ENCODE measurements at places on chromosomes 1 and 21.
A peak's percentile ranks its signal among the peaks of the same experiment; 100 is the strongest.

DNA sequence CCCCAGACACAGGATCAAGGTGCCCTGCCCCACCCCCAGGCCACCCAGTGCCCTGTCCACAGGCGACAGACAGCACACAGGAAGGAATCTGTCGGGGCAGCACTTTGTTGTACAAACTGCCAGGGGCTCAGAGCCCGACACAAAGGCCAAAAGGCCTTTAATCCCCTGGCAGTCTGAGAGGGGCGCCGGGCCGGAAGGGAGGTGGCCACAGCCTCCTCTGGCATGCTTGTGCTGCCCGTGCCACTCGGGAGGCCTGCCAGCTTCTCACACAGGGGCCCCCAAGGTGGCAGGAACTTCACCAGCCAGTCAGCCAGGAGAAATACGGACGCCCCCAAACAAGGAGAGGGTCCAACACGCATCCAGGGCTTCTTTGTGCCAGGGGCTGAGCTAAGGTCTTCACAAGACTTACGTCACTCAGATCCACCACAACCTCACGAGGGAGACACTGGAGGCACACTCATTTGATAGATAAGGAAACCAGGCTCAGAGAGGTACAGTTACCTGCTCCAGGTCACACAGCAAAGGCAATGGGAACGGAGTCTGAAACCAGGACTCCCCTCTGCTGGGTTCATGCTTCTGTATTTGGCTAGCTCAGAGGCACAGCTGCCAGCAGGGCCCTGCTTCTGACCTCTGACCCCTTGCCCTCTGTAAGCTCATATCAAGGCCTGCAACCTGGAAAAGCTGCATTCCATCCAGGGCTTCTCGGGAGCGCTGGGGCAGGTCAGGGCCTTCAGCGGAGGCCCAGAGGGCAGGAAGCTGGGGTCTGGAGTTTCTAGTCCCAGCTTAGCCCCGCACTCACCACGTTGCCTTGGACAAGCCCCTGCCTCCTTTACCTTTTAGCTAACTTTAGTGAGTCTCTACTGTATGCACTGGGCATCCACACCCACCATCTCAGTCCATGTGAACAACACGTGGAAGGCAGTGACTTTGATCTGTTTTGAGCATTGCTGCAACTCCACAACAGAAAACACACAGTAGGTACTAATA is 34.8 kb downstream of the HSPG2 start:
- H3K4me1 ChIP-seq: peaks cover 57% of the 10 kb centered on the region
- peak overlapping the region; percentile 71 for H3K27ac ChIP-seq
- no peaks in the 10 kb centered on the region for H3K36me3 ChIP-seq
- no peak for DNase-seq
- no peak overlapping the region for H3K4me3 ChIP-seq
- H3K27me3 ChIP-seq: no peaks in the 10 kb centered on the region

DNA sequence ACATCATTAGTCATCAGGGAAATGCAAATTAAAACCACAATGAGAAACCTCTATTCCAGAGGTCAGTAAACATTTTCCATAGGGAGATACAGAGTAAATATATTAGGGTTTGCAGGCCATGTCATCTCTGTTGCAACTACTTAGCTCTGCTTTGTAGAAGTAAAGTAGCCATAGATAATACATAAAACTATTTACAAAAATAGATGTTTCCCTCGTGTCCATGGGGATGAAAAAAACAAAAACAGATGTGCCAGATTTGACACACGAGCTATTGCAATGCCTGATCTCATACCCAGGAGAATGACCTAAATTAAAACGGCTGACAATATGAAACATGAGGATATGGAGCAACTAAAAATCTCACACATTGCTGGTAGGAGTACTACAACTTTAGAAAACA is 17.3 kb downstream of the LTN1 start:
- H3K27ac ChIP-seq: no peak overlapping the region
- no peaks in the 10 kb centered on the region for H3K4me1 ChIP-seq
- H3K27me3 ChIP-seq: no peaks in the 10 kb centered on the region
- no peaks in the 10 kb centered on the region for H3K36me3 ChIP-seq
- H3K4me3 ChIP-seq: no peak overlapping the region
- DNase-seq: no peak

GRCh38 chr21:28627261-28627660 is 365.4 kb downstream of the LTN1 start:
- no peak overlapping the region for H3K27ac ChIP-seq
- H3K4me3 ChIP-seq: no peak overlapping the region
- H3K27me3 ChIP-seq: no peaks in the 10 kb centered on the region
- H3K36me3 ChIP-seq: no peaks in the 10 kb centered on the region

DNA sequence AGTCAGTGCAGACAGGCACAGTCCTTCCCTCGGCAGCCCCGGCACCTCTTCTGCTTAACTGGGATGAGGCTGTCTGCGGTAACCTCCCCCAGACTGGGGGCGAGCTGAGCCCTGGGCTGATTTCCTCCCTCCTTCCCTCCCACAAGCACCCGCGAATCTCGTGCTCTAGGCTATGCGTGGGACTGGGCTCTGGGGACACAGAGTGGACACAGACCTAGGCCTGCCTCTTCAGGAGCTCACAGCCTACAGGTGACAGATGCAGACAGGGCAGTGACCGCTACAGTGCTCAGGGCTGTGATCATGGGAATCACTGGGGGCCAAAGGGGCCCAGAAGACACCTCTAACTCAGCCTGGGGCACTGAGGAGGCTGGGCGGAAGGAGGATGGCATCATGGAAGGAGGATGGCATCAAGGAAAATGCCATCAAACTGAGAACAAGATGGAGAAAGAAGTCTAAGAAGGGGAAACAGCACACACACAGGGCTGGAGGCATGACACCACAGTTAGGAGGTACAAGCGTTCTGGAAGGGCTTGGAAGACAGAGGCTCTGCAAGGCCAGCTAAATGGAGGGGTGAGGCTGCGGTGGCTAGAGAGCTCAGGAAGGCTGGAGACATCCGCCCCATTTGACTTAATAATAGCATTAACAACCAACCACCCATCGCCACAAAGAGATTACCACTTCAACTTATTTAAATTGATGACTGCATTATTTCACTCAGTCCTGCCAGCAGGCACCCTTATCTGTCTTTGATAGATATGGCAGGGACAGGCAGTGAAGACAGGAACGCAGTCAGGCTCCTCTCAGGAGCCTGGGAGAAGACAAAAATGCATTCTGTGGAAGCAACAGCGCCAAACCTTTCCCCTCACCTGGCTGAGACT is 4.2 kb downstream of the TTC39A start:
- no peaks in the 10 kb centered on the region for H3K27me3 ChIP-seq
- H3K4me3 ChIP-seq: no peak overlapping the region
- peak overlapping the region; percentile 3 for H3K27ac ChIP-seq
- H3K36me3 ChIP-seq: no peaks in the 10 kb centered on the region

DNA sequence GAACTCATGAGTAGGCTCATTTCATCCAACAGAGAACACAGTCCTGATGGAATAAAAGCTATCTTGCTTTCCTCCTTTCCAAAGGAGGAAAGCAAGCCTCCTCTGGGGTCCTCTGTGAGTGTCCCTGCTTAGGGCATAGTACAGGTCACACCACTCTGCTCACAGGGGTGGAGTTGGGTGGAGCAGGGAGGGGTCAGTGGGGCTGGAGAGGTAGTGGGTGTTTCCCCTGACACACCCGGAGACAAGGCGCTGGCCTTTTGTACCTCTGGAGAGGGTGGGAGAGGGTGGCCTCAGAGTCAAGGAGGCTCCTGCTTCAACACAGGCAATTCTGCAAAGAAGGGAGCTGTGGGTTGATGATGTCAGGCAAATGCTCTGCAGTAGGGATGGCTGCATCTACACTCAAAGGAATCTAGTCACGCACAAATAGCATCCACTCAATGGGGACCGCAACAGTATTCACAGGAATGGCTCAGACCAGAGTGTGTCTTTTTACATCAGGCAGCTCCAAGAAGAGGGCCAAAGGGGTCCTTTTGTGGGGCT is 58.6 kb upstream of the PLXNA2 start:
- no peaks in the 10 kb centered on the region for H3K36me3 ChIP-seq
- H3K27me3 ChIP-seq: no peaks in the 10 kb centered on the region
- no peak for DNase-seq

GRCh38 chr1:153942766-153943549 is 3.6 kb downstream of the DENND4B start:
- no peaks in the 10 kb centered on the region for H3K36me3 ChIP-seq
- H3K27ac ChIP-seq: no peak overlapping the region
- peaks cover 17% of the 10 kb centered on the region for H3K4me1 ChIP-seq
- no peak overlapping the region for H3K4me3 ChIP-seq
- no peak for DNase-seq

DNA sequence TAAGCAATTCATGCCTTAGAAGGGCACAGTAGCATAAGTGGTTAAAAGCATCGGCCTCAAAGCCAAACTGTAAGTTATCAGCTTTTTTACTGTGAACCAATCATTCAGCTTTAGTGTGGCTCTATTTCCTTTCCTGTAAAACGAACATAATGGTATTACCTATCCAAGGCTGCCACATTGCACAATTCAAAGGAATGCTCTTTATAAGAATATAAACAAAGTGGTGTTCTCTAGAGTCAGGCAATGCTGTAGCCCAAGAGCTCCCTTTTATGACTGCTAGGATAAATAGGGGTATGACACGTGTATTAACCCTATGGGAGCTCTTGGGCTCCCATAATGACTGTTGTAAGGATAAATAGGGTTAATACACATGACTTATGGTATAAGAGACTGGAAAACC is 25.4 kb downstream of the INTS7 start:
- no peaks in the 10 kb centered on the region for H3K4me1 ChIP-seq
- no peaks in the 10 kb centered on the region for H3K27me3 ChIP-seq
- no peak overlapping the region for H3K27ac ChIP-seq

- H3K27ac ChIP-seq: no peak overlapping the region
- no peaks in the 10 kb centered on the region for H3K27me3 ChIP-seq
- H3K4me1 ChIP-seq: no peaks in the 10 kb centered on the region
- H3K36me3 ChIP-seq: no peaks in the 10 kb centered on the region
These were observed 29.3 kb downstream of the SLC5A9 start for GRCh38 chr1:48251821-48252220.

DNA sequence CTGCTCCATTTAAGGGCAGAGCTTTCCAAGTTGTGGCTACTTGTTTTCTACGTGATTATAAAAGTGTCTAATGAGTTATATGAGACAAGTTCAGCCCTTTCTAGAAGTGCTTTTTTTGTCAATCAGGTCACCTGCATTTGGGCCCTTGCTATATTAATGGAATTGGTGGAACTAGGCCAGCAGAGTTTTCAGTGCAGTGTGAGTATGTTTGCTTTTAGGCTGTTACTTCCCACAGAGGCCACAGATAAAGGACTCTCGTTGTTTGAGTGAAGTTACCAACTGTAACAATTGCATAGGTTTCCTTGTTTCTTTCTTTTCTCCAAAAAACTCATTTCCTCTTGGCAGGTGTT is 10.9 kb downstream of the SMAP2 start:
- H3K27me3 ChIP-seq: no peaks in the 10 kb centered on the region
- peak overlapping the region; percentile 89 for H3K27ac ChIP-seq
- H3K4me1 ChIP-seq: peaks cover 29% of the 10 kb centered on the region
- no peak overlapping the region for H3K4me3 ChIP-seq
- no peaks in the 10 kb centered on the region for H3K36me3 ChIP-seq
- no peak for DNase-seq

DNA sequence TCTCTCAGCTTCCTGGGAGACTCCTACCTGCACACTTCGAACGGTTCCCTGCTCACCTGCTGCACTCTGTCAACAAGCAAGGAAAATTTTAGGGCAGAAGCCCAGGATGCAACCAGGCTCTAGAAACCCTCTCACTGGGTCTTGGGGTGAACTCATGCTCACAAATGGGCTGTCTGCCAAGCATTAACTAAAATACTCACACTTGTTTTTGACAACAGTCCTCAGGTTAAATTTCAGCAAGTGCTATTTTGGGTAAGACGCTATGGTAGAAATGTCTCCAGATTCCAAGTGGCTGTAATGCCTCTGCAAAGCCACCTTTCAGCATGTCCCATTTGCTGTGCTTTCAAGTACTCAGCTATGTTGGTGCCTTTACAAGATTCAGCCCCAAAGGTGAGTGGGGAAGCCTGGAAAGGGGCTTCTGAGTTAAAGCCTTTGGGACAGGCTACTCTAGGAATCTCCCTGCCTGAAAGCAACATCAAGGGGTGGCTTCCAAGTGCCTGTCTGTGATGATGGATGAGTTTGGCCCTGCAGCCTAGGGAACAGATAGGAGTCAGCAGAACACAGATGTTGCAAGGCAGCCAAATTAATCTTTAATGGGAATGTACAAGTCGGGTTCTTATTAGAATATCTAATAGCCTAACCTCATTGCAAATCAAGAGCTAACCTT is 211.9 kb upstream of the SPAG17 start:
- no peaks in the 10 kb centered on the region for H3K4me1 ChIP-seq
- DNase-seq: peak; percentile 16
- H3K27me3 ChIP-seq: no peaks in the 10 kb centered on the region
- no peaks in the 10 kb centered on the region for H3K36me3 ChIP-seq
- H3K4me3 ChIP-seq: no peak overlapping the region
- no peak overlapping the region for H3K27ac ChIP-seq

GRCh38 chr1:6093071-6093470 is 47.4 kb downstream of the KCNAB2 start:
- H3K36me3 ChIP-seq: no peaks in the 10 kb centered on the region
- no peak overlapping the region for H3K27ac ChIP-seq
- H3K27me3 ChIP-seq: no peaks in the 10 kb centered on the region
- peak; percentile 94 for DNase-seq
- no peak overlapping the region for H3K4me3 ChIP-seq

- no peak for DNase-seq
- H3K27ac ChIP-seq: no peak overlapping the region
- H3K4me1 ChIP-seq: no peaks in the 10 kb centered on the region
- no peaks in the 10 kb centered on the region for H3K27me3 ChIP-seq
- no peak overlapping the region for H3K4me3 ChIP-seq
These were observed 8.3 kb upstream of the SLC2A1 start for GRCh38 chr1:42966688-42967612.

DNA sequence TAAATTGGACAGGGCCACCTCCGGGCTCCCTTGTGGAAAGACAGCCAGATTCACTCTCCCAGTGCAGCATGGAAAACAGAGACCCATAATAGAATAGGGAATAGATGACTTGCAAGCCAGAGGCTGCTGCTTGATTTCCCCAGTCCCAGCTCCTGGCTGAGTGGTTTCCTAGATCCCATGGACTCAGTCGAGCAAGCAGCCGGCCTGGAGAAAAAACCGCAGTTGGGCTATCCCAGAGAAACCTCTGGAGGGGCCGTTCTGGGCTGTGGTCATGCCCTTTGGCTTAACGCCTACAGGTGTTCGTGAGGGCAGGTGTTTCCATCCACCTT is 61.7 kb downstream of the ELK4 start:
- H3K4me1 ChIP-seq: no peaks in the 10 kb centered on the region
- no peak overlapping the region for H3K27ac ChIP-seq
- H3K4me3 ChIP-seq: no peak overlapping the region
- no peak for DNase-seq

- no peak for DNase-seq
- H3K4me1 ChIP-seq: no peaks in the 10 kb centered on the region
- H3K27me3 ChIP-seq: no peaks in the 10 kb centered on the region
These were observed 80.3 kb upstream of the ARTN start for GRCh38 chr1:43853161-43853921.

GRCh38 chr1:32890516-32891240 is 4.4 kb downstream of the HPCA start:
- H3K4me1 ChIP-seq: peaks cover 7% of the 10 kb centered on the region
- H3K27me3 ChIP-seq: no peaks in the 10 kb centered on the region
- H3K27ac ChIP-seq: no peak overlapping the region
- no peak overlapping the region for H3K4me3 ChIP-seq
- no peak for DNase-seq

- no peaks in the 10 kb centered on the region for H3K4me1 ChIP-seq
- H3K27me3 ChIP-seq: no peaks in the 10 kb centered on the region
- H3K36me3 ChIP-seq: no peaks in the 10 kb centered on the region
- no peak for DNase-seq
- no peak overlapping the region for H3K4me3 ChIP-seq
These were observed 30.9 kb downstream of the ERG start for GRCh38 chr21:38467374-38467773.
